Skeletal muscle cell (primary cell): ENCODE measurements at places on chromosomes 4 and X.

DNA sequence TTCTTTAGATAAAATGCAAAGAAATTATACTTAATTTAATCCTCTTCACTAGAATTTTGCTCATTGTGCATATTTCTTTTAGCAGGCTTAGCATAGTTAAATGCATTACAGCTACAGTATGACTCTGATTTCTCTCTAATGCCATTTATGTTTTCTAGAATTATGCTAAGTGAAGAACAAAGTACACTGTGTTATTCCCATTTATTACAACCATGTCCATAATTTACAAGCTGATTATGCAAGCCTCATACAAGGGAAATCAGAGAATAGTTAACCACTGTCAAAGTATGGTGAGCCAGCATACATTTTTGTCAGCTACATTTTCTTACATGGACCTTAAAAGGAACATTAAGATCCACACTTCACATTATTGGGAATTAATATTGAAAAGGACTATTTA, 99.1 kb downstream of the MAB21L2 start:
- DNase-seq: no peak

DNA sequence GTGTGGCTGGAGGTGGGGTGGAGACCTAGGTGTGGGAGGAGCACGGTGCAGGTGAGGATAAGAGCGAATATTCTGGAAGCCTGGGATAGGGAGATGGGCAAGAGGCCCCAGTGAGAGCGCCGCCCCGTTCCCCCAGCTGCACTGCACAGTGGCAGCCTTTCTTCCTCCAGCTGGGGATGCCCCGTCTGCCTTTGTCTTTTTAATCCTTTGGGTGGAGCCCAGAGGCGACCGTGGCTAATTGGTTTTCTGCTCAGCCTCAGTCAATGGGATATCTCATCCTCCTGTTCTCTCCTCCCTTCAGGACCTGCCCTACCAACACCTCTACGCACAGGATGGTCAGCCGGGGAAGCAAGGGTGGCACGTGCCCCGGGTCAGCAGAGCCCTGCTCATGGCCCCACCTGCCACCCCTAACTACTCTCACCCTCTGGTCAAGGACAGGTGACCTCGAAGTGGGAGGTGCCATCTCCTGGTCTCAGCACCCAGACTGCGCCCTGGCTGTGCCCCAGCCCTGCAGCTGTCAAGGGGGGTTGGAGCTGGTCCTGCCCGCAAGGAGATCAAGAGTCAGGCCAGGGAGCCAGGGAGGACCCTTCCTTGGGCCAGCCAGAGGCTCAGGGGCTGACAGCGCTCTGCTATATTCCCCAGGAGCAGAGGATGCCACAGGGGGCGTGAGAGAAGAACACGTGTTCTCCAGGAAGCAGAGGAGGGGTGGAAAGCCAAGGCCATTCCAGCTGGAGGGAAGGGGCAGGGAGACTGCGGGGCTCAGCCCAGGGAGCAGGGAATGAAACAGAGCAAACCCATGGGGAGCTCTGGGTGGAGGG, 64.0 kb downstream of the ADRA2C start:
- DNase-seq: no peak

GRCh38 chr4:87035881-87036509, 101.2 kb downstream of the AFF1 start:
- DNase-seq: no peak

GRCh38 chrX:151085207-151085606, 91.2 kb upstream of the GPR50 start:
- DNase-seq: no peak

DNA sequence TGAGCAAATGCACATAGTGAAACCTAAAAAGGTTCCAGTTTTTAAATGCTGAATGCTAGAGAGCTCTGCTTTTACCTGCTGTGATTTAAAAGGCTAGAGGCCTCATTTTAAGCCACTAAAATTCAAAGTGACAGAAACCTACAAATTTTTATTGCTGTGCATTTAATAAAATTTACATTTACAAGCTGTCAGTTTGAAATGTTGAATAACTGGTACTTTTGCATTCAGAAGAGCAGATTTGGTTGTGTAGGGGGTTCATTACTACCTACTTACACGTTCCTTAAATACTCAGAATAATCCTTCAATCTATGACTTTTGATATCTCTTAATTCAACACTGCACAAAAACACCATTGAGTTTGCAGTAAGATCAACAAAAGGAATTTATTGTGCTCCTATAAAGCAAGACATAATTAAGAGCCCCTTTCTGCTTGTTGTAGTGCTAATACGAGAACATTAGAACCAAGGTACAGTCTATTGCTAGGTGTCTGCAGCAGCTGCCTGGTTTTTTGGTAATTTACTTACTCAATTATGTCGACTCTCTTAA, 27.9 kb downstream of the NKX3-2 start:
- no peak for DNase-seq

DNA sequence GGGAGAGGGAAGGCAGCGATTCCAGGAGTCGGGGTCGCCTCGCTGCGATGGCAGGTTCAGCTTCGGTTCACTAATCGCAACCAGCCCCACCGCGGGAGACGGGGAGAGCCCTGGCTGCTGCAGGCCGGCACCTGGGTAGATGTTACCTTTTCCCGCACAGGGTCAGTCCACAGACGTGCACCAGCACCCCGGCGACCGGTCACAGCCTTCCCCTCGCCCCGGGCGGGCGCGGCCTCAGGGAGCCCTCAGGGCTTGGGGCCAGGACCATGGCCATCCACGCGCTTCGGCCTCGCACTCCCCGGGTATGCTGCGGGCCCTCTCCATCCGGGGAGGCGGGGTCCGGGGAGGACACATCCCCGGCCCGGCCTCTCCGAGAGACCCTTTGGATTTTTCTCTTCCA, 26.1 kb upstream of the EXOC1L start:
- no peak for DNase-seq

DNA sequence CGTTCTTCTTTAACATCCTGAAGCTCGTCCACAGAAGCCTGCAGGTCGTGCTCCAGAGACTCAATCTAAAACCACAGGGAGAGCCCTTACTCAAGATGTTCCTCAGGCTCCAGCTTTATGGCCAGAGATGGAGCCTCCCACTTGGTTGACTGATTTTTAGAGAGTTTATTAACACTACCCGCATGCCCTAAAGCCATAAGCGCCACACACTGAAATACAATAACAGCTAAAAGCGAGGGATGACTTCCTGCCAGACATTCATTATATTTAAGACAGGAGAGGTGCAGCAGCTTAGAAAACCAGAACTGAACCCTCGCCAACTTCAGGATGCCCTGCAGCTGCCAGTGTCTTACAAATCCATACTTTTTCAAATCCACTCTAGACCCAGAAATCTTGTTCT, 42.0 kb downstream of the SOD3 start:
- DNase-seq: no peak

DNA sequence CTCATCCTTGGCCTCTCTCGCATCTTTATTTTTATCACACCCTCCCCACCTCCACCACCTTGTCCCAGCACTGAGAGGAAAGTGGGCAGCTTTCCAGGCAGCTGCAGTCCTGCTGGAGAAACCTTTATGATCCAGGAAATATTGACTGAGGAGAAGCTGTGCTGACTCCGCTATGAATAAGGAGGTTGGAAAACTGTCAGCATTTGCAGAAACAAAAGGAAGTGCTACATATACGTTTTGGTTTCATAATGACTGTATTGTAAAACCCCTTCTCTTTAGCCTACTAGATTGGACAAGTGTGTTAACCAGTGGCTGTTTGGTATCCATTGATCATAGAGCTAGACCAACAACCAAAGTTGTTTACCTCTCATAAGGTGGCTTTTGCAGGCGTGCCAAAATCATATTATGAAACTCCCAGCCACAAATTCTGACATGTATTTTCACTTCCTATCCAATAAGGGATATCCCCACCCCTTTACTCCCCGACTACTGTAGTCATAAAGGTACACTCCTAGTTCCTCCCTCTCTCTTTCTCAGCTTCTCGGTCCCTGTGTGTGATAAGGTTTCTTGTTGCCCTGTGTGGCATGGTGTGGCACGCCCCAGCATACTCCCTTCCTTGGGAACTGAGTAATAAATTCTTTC, 88.4 kb downstream of the GPR143 start:
- DNase-seq: no peak
